ENCODE measurements at places on chromosomes 4 and X.
A peak's percentile ranks its signal among the peaks of the same experiment; 100 is the strongest.

GRCh38 chr4:20589436-20589835, 110.8 kb upstream of the PACRGL start:
- no peak for DNase-seq

- no peak for DNase-seq
Observed at GRCh38 chr4:187158003-187158402, 434.3 kb upstream of the FAT1 start.

- DNase-seq = no peak
Observed at GRCh38 chr4:89416960-89417359, 109.4 kb upstream of the GPRIN3 start.

- DNase-seq = no peak
Observed at GRCh38 chr4:120870279-120870673, 52.2 kb downstream of the PRDM5 start.

- DNase-seq = peak; percentile 40
Observed at GRCh38 chrX:12814420-12814819, 23.2 kb downstream of the PRPS2 start.

DNA sequence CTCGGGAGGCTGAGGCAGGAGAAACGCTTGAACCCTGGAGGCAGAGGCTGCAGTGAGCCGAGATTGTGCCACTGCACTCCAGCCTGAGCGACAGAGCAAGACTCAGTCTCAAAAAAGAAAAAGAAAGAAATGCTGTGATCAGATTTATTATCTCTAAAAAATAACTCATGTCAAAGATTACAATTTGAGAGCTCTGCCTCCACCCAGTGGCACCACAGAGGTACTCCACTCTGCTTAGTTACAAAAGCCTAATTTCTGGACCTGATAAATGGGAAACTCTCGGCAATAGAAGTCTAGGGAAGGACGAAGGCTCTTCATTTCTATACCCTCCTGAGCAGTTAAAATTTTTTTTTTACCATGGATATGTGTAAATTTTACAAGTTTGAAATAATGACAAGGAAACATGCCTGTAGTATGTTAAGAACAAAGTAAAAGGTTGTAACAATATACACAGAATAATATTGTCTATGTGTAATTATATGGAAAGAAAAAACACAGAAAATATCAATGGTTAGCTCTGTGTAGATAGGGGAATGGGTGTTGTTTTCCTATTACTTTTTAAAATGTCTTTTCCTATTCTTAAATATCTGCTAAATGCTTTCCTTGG, 149.8 kb downstream of the STIM2 start:
- DNase-seq = peak; percentile 48

GRCh38 chrX:107629540-107629909, 1.2 kb downstream of the PRPS1 start:
- no peak for DNase-seq

- DNase-seq = no peak
Observed at GRCh38 chrX:21658152-21658737, at the start of gene KLHL34. Gene KLHL34 (minus strand): TSS chrX:21658330. CDS start chrX:21657788, 542 bp downstream.

- DNase-seq = no peak
Observed at GRCh38 chr4:24763631-24764297, 31.6 kb upstream of the SOD3 start.

GRCh38 chrX:9942086-9942485, 25.1 kb upstream of the CLDN34 start:
- DNase-seq = peak; percentile 47

GRCh38 chr4:36758312-36759178, 477.1 kb downstream of the DTHD1 start:
- no peak for DNase-seq

DNA sequence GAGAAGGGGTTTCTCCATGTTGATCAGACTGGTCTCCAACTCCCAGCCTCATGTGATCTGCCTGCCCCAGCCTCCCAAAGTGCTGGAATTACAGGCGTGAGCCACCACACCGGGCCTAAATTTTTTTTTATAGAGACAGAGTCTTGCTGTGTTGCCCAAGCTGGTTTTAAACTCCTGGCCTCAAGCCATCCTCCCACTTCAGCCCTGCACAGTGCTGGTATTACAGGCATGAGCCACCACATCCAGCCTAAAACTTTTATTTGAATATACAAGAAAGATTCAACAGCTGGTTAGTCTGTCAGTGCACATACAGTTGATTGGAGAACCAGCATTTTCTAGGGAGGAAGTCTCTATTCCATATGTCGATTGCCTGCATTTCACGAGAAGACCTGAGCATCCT, 91.2 kb downstream of the LRP2BP start:
- no peak for DNase-seq

GRCh38 chrX:103817502-103817901, 14.6 kb downstream of the RAB9B start:
- DNase-seq = no peak

DNA sequence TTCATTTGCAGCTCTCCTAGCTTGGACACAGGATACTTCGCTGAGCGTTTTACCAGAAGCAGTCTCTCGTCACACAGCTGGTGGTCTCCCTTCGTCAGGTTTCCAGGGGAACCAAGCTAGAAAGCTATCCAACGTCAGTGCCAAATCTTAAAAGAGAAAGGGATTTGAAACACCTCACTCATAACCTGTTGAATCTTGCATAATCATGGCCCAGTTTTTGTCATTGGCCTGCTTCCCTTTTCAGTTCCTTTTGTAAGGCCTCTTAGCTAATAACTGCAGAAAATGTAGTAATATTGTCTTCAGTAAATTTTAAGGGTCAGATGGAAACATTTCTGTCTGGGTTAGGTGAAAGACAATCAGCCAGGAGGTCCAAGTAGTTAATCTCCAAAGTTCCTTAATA, 22.0 kb downstream of the RAB39B start:
- DNase-seq = no peak

GRCh38 chrX:685120-686032, 54.8 kb downstream of the SHOX start:
- no peak for DNase-seq

GRCh38 chrX:80578517-80579105, 158.4 kb downstream of the TENT5D start:
- no peak for DNase-seq

GRCh38 chr4:17636341-17636695, 21.9 kb downstream of the MED28 start:
- no peak for DNase-seq

DNA sequence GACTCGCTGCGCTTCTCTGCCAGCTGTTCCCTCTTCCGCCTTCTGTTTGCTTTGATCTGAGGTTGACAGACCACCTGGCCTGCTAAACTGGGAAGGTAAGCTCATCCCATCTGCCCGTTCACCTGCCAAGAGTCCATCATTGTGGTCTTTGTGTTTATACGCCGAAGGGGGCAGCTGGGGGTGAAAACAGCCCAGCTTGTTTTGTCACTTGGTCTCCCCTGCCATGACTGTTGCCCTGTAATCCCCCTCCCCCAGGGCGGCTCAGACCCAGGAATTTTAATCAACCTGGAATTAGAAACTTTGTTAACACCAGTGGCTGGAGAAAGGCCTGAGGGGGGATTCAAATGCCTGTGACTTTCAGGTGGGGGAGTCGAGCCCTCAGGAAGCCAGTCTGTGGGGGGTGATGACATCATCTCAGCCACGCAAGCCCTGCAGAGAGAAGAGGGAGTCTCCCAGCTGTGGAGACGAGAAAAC, 333.3 kb downstream of the BCOR start:
- no peak for DNase-seq

- DNase-seq = no peak
Observed at GRCh38 chrX:77693594-77693993, 92.4 kb downstream of the ATRX start.

DNA sequence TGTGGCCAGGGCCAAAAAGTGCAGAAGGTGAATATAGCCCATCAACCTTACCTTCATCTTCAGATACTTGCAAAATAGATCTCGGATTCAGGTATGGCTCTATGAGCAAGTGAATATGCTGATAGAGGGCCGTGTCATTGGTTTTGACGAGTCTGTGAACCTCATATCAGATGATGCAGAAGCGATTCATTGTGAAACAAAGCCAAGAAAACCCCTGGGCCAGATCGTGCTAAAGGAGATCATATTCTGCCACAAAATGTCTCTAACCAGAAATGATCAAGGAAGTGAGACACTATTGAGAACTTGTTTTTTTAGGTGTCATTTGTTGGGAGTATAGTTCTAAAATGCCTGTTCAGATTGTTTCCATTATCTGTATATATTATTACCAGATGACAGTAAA, 48.3 kb downstream of the PDK3 start:
- DNase-seq = no peak

- DNase-seq = no peak
Observed at GRCh38 chr4:44663539-44664263, 12.3 kb upstream of the YIPF7 start.

DNA sequence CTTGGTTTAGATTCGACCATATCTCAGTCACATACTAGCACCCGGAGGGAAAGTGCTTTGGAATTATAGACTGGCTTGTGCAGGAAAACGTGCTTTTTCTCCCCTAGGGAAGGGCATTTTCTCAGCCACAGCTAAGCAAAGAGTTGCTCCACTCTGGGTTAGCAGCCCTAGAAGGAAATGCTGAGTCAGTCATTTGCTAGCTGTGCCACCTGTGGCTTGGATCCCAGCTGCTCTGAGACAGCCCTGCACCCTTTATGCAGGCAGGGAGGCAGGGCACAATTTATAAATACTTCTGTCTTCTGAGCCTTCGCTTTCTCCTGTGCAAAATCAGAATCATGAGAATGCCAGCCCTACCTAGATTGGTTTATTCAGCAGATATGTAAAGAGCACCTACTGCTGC, 1.3 kb upstream of the USP51 start:
- DNase-seq = no peak

DNA sequence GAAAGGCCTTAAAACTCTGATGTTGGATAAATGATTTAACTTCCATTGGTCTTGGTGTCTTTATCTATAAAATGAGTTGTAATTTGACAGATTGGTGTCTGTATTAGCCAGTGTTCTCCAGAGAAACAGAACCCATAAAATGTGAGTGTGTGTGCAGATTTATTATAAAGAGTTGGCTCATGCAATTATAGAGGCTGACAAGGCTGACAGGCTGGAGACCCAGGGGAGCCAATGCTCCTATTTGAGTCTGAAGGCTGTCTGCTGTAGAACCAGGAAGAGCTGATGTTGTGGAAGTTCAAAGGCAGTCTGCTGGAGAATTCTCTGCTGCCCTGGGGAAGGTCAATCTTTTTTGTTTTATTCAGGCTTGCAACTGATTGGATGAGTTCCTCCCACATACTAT, 131.7 kb downstream of the SLC4A4 start:
- DNase-seq = no peak

DNA sequence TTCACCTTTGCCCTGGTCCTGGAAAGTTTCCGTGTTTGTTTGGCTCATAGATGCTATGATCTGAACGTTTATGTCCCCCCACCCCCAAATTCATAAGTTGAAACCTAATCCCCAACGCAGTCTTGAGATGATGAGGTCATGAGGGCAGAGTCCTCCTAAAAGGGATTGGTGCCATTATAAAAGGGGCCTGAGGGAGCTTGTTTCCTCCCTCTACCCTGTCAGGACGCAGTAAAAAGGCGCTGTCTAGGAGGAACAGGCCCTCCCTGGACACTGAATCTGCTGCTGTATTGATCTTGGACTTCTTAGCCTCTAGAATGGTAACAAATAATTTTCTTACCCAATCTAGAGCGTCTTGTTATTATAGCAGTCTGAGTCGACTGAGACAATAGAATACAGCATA, 2190.6 kb upstream of the TENM3 start:
- no peak for DNase-seq

GRCh38 chr4:5960252-5960880, 57.9 kb downstream of the C4orf50 start:
- DNase-seq = no peak

All from CD4-positive, alpha-beta T cell treated with Interferon gamma for 1 hour (primary cell).